ENCODE measurements at places on chromosomes 4 and X.

GRCh38 chr4:2663275-2663674 lies 92.9 kb downstream of the TNIP2 start:
- no peak for DNase-seq

- no peak for DNase-seq
Measured at GRCh38 chr4:8247047-8247930, 22.3 kb upstream of the HTRA3 start.

GRCh38 chr4:11842620-11843263 lies 414.0 kb upstream of the HS3ST1 start:
- DNase-seq = peak; percentile 19

DNA sequence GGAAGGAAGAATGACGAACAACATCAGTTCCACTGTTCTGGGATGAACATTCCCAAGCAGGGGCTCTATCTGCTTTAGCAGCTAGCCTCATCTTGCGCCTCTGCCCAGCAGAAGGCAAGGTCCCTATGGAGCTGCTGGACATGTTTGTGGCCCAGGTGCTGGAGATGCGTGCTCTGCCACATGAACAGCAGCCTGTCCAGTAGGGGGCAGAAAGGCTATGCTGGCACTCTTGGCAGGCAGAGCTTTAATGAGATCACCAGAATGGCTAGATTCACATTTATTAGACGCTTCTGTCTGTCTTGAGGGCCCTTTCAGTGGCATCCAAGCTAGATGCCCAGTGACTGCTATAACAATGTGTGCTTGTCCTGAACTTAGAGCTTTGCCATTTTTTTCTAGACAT lies 1826.0 kb downstream of the STIM2 start:
- peak; percentile 49 for DNase-seq

DNA sequence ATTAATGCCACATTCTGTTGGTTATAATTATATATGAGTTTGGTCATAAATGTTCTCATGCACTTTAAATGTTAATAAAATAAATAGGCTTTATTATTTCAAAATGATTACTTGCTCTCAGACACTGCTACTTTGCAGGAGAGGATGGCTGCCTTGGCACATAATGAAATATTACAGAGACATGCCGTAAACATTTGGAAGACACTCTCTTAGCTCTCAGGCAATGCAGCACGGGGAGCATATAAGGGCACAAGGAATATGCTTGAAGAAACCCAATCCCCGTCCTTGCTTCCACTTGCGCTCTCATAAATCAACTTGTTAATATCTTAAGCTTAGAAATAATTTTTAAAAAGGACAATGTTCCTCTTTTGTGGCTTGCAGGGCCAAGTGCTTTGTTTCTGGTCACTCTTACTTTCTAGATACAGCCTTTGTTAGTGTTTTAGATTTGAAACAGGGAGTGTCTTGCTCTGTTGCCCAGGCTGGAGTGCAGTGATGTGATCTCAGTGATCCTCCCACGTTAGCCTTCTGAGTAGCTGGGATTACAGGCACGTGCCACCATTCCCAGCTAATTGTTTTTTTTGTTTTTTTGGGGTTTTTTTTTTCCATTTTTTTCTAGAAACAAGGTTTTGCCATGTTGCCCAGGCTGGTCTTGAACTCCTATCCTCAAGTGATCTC lies 445.0 kb downstream of the SPRY1 start:
- DNase-seq = no peak

GRCh38 chrX:47613082-47613481 lies 6.6 kb downstream of the SYN1 start:
- no peak for DNase-seq

GRCh38 chrX:63993936-63994335 lies 208.9 kb upstream of the ARHGEF9 start:
- DNase-seq = no peak

DNA sequence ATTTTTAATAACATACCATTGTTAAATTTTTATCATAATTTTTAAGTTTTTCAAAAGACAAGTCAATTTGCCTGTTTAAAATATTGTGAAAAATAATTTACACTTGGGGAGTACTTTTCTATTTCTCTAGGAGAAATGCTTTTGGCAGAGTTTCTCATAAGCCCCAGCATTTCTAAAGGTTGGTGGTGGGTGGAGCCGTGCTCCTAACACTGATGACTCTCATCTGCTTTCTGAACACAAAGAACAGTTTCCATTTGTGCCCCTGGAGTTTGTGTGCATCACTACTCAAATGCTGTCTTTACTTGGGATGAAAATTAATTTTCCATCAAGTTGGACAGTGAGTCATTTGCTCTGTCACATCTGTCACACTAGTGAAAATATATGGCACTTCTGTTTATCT lies 57.6 kb downstream of the TNIP2 start:
- no peak for DNase-seq

GRCh38 chr4:18250564-18250963 lies 229.0 kb upstream of the LCORL start:
- no peak for DNase-seq

- DNase-seq = peak; percentile 7
Measured at GRCh38 chr4:23369331-23369730, 520.5 kb downstream of the PPARGC1A start.

- no peak for DNase-seq
Measured at GRCh38 chr4:145709843-145710242, 29.9 kb downstream of the C4orf51 start.

- peak; percentile 50 for DNase-seq
Measured at GRCh38 chr4:100848841-100849240, 331.0 kb upstream of the EMCN start.

GRCh38 chr4:129972257-129972656 lies 876.3 kb downstream of the C4orf33 start:
- DNase-seq = peak; percentile 43

- DNase-seq = no peak
Measured at GRCh38 chrX:140765043-140765784, 55.7 kb downstream of the LINC00632 start.

- DNase-seq = peak; percentile 15
Measured at GRCh38 chrX:39519030-39519488, 578.7 kb downstream of the BCOR start.

Measured in T47D (cell line).